ENCODE measurements at places on chromosomes 6 and 20.
A peak's percentile ranks its signal among the peaks of the same experiment; 100 is the strongest.

DNA sequence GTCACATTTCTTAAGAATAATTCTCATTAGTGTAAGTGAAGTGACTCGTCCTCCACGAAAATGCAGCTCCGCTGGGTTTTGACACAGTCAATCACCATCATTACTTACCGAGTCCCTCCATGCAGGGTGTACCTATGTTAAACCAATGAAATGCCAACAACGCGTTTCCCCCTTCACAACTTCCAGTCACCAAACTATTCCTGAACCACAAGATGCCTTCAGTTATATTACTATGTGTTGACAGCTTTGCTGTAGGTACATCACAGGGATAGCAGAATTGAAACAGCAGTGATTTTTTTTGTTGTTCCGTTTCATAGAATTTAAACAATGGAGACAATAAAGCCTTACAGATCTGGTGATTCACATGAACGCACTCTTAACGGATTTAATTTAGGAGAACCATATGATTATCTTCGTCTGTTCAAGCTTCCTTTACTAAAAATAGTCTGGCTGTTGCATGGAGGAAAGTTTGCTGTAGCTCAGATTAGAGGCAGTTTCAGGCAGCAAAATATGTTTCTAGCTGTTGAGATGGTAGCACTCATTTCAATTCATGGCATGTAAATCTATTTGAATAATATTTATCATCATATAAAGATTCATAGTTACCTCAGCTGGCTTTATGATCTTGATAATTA lies 652.8 kb downstream of the PRKN start:
- no peak for DNase-seq

DNA sequence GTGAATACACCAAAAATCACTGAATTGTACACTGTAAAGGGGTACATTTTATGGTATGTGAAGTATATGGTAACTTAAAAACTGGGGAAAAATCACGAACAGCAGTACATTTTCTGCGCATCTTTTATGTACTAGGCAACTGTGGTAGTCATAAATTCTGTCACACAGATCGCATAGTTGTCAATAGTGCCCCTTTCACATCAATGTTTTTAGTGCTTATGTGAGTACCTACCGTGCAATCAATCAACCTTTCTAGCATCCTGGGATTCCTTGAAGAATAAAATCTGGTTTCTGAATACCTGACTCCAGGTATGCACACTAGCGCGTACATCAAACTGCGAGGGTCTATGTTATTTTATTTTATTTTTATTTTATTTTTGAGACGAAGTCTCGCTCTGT lies 637 bp upstream of the RPF2 start:
- DNase-seq: no peak

DNA sequence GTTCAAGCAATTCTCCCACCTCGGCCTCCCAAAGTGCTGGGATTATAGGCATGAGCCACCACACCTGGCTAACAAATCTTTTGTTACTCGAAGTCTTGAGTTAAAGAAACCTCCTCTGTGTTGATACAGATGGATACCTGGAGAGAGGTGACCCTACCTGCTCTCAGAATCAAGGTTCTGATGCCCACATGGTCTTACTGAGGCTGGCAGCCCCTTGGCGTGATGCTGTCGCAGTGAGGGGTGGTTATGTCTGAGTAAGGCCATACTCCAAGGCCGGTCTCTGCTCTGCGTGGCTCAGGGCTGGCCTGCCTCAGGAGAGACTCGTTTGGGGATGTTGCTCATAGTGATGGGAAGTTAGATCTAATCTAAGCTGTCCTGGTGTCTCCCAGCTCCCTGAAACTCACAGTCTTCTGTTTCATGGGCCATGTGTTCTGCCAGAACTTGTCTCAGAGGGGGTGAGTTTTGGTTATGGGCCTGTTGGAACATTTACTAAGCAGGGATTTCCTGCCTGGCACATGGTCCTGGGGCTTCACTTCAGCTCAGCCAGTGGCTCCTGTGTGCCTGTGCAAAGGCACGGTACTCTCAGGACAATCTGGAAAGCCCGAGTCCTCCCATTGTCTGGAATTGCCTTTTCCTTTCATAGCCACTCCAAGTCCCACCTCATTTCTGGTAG lies 17.5 kb upstream of the TRAF3IP2 start:
- DNase-seq: no peak

GRCh38 chr6:53679446-53679933 lies 13.9 kb upstream of the KLHL31 start:
- DNase-seq: no peak

GRCh38 chr20:32206760-32207625 lies 550 bp downstream of the PLAGL2 start:
- no peak for DNase-seq

DNA sequence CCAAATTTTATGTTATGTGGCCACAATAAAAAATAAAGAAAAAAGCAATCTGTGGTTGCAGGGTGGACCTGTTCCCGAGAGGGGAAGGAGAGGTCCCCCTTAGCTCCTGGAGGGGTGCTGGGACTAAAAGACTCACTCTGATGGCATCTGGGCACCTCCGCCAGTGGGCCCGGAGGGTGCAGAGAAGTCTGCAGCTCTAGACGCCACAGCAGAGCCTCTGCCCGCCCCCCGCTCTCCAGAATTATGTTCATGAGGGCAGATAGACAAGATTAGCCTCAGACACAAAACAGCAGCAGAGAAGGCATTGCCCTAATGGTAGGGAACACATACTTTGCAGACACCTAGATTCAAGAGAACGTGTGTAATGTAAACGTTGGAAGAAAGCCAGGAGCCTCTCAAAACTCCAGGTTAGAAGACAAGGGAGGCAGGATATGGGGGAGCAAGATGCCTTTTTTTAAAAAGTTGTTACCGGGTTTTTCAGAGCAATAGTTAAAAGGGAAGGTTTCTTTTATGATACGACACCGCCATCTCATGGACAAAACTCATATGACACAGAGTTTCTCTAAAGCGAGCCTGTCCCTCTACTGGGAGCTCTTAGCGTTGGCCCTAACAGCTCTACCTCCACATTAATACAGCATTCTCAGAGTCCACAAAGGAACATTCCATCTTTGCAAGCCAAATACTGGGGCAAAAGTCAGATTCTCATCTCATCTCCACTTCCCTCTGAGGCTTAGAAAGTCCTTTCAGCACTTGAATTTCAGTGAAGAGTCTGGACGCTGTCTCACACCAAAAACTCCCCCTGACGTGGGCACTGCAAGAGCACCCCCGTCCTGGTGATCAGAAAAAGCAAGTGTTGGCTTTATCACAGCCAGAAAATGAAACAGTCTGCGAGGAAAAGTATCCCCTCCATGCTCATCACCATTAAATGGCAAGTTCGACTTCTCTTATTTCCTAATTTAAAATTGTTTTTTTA lies 47.2 kb downstream of the FOXF2 start:
- peak; percentile 25 for DNase-seq
